ENCODE measurements at places on chromosomes 11 and 22.

DNA sequence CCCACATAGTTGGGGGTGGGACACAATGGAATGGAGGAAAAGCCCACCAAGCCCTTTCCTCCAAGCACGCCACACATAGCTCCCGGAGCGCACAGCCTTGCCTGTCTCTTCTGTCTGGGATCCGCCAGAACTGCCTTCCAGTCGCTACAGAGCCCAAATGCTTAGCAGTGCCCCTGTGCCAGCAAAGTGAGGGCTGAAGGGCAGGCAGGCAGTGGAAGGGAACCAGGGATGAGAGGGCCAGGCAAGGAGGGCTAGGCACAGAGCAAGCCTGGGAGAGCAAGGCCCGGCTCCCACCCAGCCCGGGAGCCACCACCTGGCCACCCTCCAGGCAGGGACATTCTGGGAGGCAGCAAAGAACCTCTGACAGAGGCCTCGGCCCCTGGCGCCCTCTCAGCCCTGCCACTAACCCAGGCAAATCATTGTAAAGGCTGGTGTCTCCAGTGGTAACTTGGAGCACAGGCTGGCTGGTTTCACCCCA is 32.5 kb downstream of the PPP2R1B start:
- no peak for DNase-seq

GRCh38 chr11:76152741-76153570 is 53.3 kb downstream of the WNT11 start:
- no peak for DNase-seq

- DNase-seq: no peak
These were observed 196.0 kb downstream of the CEP164 start for GRCh38 chr11:117523680-117524079.

DNA sequence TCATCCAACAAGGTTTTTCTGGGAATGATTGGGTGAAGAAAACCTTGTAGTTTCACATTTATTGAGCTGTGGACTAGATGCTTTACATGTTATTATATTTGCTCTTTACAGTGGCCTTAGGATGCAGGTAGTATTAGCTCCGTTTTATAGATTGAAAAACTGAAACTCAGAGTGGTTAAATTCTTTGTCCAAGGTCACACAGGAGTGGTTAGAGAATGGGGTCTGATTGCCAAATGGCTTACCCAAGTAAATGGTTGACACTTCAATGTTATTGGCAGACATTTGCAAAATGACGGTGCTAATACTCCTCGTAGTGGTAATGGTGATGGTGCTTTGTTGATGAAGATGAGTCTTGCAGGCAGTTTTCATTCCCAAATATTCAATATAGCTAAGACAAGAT is 2.2 kb downstream of the GTPBP1 start:
- no peak for DNase-seq

GRCh38 chr11:61328351-61328750 is 4.6 kb downstream of the DDB1 start:
- DNase-seq: no peak

- DNase-seq: no peak
These were observed 23.1 kb downstream of the CD6 start for GRCh38 chr11:60994541-60995080.

DNA sequence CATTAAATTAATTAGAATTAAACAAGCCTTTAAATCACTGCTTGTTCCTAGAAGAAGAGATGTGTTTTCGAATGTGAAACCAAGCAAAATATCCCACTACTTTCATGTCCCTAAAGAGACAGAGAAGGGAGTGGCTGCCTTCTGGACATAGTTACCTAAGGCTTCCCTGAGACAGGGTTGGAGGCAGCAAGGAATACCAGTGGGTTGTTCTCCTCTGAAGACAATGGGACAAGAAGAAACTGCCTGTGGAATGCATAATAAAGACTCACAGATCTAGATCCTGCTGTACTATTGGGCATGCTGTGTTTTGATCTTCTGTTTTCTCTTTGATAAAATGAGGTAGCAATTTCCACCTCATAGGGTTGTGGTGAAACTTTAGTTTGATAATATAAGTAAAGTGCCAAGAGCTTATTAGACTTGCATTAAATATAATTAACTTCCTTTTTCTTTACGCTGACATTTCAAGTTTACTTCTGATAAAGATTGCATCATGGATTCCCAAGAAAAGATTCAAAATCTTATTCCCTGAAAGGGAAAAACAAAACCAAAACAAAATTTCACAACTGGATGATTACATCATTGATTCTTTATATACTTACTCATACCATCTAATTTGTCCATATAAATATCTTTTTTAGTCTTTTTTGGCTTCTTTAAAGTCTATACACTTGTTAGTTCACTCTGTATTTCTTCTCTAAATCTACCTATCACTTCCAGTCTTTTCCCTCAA is 621.3 kb downstream of the ETS1 start:
- DNase-seq: no peak

DNA sequence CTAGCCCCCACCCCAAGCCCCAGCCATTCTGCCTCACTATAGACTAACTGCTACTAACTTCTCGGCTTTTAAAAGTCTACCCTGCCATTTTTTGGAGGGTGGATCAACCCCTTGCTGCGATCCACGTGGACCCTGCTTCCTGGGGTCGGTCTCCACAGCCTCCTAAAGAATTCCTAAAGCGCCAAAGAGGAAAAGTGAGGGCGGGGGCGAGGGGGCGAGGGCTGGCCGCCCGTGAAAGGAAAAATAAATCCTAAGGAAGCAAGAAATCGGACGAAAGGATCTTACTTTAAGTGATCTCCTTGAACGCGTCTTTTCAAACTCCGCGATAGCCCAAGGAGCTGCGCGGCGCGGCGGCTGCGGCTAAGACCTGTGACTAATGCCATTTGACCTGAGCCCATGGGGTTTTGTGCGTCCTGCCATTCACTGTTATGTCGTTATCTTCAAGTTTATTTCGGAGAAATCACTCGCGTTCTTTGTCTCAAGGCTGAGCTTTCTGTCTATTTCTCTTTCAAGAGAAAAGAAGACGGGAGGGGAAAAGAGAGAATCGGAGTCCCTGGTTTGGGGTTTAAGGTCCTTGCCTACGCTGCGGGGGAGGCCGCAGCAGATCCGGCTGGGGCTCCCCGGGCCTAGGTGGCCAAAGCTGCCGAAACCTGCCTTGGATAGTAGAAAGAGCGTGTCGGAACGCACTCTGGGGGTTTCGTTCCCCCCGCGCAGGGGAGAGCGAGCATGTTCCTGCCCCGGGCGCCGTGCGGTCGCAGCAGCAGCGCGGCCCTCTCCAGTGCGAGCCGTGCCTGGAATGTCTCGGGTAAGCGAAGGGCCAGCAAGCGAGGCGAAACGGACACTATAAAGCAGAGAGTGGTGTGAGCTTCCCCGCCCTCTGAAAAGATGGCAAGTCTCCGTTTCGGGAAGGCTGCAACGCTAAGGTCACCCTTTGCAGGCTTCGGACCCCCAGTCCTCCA is 2.8 kb upstream of the DBX1 start:
- no peak for DNase-seq

DNA sequence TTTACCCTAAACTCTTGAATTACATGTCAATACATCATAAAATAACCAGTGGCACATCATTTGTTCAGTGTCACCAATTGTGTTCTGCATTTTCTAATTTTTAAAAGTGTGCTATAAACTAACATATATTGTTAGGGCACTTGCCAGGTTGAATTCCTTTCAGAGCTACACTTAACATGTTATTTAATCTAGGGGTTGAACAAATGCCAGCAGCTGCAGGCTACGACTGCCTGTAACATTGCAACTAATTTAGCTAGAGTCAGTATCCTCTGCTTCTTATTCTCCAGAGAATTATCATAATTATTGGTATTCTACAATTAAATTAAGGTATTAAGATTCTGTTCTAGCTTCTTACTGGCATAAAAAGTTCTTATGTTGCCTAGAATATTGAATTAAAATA is 46.4 kb upstream of the ARHGAP42 start:
- DNase-seq: no peak

- DNase-seq: no peak
These were observed 29.2 kb downstream of the INCENP start for GRCh38 chr11:62153087-62153395.

DNA sequence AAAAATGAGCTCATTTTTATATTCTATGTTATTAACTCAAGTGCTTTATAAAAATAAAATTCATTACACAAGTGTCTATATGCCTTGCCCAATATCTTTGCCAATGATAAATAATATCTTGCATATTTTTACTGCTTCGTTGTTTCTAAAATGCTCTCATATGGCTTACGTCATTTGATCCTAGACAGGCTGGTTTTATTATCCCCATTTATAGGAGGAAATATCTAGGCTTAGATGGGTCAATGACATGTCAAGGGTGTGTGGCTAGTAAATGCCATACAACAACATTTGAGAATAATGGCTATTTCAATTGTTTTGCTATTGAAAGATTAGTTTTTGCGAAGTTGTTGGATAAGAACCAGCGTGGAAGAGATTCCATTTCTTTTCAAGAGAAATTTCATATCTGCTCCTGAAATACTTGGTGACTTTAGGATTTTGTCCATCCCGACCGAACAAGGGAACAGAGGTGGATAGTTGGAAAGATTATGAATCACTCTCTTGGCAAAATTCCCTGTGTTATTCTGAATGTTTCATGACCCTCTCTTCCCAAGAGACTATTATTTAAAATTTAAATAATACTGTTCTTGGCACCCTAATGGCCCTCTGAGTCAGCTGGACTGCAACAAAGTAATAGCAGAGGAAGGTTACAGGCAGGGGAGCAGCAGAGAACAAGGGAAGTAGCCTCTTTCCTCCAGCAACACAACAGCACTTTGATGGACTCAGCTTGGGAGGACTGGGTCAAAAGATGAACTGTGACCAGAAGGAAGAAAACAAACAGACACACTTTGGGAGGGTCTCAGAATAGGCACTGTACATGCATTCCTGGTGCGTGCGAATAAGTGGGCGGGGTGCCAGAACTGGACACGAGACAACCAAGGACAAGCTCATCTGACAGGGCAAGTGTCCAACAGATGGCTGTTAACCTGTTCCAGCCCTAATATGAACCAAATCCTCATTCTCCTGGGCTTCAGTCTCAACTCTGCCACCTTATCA is 94.5 kb downstream of the ME3 start:
- DNase-seq: no peak

DNA sequence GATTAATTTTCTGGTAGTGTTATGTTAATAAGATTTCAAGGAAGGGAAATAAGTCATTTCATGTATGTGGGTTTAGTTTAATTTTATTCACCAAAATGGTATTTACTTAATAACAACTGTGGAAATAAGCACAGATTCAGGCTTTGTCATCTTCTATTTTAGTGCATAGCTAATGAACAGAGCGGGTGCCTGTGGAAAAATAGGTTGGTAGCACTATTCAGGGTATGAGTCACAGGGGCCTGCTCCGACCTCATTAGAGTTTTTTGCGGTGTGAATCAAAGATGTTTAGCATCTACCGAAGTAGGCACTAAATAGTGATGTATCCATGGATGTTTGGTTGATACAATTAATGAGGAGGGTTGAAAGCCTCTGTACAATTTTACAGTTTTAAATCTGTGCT is 78.2 kb downstream of the FAT3 start:
- no peak for DNase-seq

- DNase-seq: no peak
These were observed 381.7 kb downstream of the DCDC1 start for GRCh38 chr11:30987819-30988218.

- no peak for DNase-seq
These were observed 38.8 kb downstream of the IRAG1 start for GRCh38 chr11:10654811-10655150.

- no peak for DNase-seq
These were observed 15.2 kb downstream of the PIM3 start for GRCh38 chr22:49975543-49976389.

GRCh38 chr11:73779084-73779902 is 8.4 kb upstream of the MRPL48 start:
- DNase-seq: peak; percentile 96

DNA sequence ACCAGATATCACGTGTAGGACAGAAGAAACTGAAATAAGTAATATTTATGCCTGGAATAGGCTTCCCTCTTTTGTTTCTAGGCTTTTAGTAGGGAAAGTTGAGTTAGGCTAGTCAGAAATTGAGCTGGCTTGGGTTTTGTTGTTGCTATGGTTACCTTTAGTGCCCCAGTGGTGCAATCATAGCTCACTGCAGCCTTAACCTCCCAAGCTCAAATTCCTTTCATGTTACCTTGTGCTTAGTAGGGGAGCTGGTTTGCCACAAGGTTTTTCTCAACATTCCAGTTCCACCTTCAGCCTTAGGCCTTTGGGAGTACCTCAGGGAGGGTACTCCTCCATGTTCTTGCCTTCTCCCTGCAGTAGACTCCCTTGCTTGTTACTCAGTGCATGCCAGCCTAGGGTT is 69.1 kb upstream of the SUSD2 start:
- DNase-seq: no peak

DNA sequence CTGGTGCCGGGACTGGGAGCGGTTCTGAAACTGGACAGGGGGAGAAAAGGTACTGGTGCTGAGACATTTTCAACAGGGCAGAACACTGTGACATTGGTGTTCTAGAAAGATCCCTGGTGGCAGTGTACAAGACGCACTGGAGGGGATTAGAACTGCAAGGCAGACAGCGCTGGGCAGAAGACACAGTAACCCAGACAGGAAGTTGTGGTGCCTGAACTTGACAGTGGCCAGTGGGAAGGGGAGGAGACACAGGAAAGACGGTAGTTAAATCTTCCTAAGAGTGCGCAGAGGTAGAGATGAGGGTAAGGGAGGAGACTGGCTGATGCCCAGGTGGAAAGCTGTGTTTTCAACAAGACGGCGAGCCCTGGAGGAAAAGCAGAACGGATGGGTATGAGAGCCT is 24.5 kb downstream of the FAM227A start:
- no peak for DNase-seq

DNA sequence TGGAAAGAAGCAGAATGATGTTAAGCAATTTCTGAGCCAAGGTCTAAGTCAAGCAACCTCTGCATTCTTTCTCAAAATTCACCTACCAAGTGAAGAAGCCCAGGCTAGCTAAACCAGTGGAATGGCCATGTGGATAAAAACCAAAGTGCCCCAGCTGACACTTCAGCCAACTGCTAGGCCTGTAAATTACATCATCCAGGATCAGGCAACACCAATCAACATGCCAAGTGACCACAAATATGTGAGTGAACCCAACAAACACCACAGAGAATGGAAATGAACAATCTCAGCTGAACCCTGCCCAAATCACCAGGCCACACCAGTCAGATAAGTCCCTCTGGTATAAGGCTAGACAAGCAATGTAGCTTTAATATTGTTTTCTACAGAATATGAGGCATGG is 25.1 kb upstream of the FJX1 start:
- no peak for DNase-seq

- DNase-seq: no peak
These were observed 1.3 kb downstream of the MPPED1 start for GRCh38 chr22:43412808-43413795.

GRCh38 chr11:87013912-87014825 is 23.6 kb upstream of the TMEM135 start:
- DNase-seq: no peak

DNA sequence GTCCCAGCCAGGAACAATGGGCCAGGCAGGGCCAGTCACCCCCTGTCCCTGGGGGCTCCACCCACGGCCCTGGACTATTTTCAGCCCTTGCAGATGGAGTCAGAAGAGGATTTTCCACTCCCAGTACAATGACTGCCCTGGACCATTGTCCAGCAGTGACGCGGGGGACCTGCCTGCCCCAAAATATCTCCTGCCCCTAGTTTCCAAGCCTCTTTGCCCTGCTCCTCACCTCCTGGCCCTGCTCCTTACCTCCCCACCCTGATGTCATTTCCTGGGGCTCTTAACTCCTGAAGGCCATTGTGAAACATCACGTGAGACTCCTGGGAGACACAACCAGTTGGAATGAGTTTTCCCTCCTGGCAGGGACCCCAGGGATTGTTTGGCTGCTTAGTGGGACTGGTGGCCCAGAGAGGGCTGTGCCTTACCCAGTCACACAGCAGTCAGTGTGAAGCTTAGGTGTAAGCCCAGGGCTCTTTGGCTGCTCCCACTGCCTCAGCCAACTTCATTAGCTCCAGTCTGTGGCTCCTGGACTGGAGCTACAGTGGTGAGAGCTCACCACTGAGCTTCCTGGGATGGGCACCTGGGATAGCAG is 22.2 kb downstream of the P2RY2 start:
- no peak for DNase-seq
